ENCODE measurements at places on chromosomes 5 and 9.

DNA sequence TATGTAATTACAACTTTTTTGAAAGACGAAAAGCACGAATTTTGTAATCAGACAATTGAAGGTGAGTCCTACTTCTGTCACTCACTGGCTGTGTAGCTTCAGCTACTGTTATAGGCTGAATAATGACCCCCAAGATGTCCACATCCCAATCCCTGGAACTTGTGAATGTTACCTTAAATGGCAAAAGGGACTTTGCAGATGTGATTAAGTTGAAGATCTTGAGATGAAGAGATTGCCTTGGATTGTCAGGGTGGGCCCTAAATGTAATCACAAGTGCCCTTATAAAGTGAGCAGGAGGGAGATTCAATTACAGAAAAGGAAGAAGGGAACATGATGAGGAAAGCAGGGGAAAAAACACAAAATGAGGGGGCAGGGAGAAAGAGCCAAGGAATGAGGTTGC lies 326.2 kb upstream of the MSX2 start:
- DNase-seq: no peak

DNA sequence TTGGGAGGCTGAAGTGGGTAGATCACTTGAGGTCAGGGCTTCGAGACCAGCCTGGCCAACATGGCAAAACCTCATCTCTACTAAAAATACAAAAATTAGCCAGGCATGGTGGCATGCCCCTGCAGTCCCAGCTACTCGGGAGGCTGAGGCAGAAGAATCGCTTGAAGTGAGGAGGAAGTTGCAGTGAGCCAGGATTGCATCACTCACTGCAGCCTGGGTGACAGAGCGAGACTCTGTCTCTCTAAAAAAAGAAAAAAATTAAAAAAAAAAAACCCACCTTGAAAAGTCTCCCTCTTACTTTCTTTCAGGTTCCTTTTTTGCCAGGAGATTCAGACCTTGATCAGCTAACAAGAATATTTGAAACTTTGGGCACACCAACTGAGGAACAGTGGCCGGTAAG lies 34.2 kb downstream of the CDK7 start:
- DNase-seq: no peak

DNA sequence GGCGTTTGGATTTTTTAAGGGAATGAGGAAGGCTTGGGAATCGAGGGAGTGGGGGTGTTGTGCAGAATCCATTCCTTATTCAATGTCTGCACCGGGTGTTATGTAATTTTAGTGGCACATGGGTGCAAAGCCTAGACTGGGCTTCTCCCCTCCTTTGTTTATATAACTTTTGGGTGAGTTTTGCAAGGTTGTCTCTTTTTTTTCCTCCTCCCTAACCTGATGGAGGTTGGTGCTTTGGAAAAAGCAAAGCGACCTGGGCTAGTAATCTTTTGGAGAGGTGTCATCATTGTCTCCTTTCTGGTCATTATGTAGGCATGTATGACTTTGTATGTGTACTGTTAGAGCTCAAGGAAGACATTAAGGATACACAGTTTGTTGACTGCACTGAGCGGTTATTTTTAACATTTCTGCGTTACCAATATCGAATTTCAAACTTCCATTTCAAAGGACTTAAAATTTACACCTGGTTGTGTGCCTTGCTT lies 3.1 kb downstream of the SMARCA2 start:
- DNase-seq: no peak

- DNase-seq: no peak
These were observed 78.8 kb downstream of the SEMA6A start for GRCh38 chr5:116495786-116496357.

GRCh38 chr5:139772927-139773690 lies 22.5 kb upstream of the PSD2 start:
- DNase-seq: no peak

DNA sequence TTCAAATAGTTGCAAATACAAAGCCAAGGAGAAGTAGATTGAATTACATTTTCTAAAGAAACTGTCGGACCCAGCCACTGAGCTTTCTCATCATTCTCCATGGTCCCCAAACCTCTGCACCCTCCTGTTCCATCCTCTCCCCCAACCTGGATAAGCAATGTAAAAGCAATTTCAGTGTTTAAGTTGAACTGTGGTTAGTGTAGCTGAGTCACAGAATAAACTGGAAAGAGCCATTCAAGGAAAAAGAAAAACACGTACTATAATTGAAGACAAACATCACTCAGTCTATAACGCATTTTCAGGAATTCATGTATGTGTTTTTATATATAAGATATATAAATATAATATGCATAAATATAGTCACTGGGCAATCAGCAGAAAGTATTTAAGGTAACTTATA lies 54.1 kb upstream of the TMEM161B start:
- DNase-seq: no peak

- DNase-seq: no peak
These were observed 975 bp downstream of the RASGEF1C start for GRCh38 chr5:180208038-180208434.

GRCh38 chr5:78888580-78889368 lies 96.3 kb downstream of the ARSB start:
- no peak for DNase-seq

GRCh38 chr5:32471784-32472183 lies 27.2 kb upstream of the ZFR start:
- no peak for DNase-seq

DNA sequence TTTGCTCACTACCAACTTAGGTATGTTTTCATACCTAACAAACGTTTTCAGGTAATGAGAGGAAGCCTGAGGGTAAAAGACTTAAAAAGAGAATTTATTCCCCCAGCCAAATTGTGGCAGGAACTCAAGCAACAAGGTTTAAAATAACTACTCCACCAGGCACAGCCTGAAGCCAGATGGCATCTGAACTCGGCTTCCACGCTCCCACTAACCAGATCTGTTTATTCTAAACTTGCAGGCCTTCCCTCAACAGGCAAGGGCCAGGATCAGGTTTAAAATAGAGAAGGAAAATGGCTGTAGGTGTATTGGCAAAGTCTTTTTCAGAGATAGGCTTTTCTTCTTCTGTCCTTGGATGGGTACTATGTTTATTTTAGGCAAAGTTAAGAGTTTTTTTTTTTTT lies 89.4 kb downstream of the OTULIN start:
- no peak for DNase-seq

DNA sequence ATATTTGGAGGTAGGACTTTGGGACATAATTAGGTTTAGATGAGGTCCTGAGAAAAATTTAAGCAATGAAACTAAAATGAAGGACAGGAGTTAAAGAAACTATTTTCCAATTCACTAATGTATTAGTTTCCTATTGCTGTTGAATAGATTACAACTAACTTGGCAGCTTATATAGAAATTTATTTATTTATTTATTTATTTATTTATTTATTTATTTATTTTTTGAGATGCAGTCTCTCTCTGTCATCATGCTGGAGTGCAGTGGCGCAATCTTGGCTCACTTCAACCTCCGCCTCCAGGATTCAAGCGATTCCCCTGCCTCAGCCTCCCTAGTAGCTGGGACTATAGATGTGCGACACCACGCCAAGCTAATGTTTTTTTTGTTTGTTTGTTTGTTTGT lies 182.4 kb upstream of the ADCY2 start:
- DNase-seq: no peak

GRCh38 chr5:157390551-157391297 lies 69.3 kb upstream of the NIPAL4 start:
- no peak for DNase-seq

DNA sequence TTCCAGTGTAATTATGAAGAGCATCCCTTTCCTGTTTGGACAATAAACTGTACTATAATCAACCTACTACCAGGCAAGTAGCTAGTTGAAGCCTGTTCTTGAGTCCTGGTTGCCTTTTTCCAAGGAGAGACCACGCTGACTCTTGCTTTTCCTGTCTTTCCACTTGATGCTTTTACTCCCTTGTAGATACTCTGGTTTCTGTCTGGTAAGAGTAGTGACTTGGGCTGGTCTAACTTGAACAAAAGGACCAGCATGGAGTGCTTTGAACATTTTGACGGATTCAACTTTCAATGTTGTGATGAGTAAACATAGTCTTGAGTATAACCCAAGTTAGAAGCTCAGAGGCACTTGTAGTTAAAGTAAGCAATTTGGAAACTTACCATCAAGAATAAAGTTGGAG lies 464.3 kb downstream of the GADD45G start:
- DNase-seq: no peak

DNA sequence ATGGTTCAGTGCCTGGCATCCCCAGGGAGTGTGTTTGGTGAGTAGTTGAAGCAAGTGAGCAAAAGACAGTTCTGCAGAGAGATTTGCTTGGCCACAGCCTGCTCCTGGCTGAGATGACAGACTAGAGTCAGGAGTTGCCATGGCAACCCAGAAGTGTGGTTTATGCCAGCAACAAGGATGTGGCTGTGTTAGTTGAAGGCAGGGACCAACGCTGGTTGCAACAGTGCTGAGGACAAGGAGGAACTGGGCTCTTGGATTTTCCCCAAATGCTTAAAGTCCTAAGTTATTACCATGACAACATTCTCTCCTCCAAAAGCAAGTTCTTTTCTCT lies 2.7 kb downstream of the NXNL2 start:
- DNase-seq: peak; percentile 83

DNA sequence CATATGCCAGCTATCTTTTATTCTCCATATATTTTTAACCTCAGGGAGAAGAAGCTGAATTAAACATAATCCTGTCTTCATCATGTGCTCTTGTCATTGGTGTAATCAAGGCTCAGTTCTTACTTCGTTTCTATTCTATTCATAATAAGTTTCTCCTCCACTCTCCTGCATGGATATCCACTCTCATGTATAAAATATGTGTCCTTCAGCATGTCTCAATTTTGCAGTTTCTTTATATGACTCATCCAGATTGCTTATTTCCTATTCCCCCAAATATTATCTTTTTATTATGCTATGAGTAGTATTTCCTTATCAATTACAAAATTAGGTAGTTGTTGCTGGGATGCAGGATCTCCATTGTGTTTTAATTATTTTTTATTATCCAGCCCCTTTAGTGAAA lies 643.7 kb upstream of the ACO1 start:
- DNase-seq: no peak

DNA sequence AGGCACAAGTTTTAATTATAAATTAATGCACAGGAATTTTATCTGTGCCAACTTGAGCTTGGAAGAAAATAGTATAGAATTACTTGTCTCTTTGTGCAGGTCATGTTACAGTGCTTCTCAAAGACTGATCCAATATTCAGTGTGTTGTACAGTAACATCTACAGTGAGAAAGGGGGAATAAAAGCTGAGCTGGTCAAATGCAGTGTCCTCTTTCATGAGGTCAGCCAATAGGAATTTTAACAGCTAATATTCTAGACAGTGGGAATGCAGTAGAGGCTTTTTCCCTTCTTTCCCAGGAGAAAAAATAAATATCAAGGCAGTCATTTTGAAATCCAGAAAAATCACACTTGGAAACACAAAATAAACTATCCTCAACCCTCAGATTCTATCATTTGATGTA lies 95.7 kb upstream of the ITGA1 start:
- DNase-seq: no peak

GRCh38 chr9:112712678-112713077 lies 5.2 kb downstream of the INIP start:
- DNase-seq: no peak

DNA sequence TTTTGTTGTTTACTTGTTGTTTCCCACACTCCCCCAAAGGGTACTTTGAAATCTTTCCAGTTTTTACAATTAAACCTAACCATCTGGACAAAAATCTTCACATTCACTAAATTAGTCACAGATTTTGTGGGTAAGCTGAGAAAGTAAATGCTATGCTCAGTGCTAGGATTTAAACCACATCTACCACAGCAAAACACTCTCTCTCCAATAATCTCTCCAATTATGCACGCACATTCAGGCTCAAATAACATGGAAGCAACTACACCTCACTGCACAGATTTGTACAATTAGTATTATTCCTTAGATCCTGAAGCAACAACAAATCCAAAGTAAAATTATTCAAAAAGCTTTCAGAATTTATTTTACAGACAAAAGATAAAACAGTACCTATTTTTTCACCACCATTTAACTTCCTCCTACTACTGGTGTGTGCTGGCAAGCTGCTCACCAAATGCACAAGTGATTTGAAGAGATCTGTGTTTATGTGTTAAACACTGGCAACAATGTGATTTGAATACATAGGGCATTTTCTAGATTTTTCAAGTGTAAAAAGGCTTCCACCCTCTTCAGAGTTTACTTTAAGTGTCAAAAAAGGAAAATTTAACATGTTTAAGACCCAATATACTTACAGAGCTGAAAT lies 16.6 kb downstream of the ZNF608 start:
- peak; percentile 57 for DNase-seq

DNA sequence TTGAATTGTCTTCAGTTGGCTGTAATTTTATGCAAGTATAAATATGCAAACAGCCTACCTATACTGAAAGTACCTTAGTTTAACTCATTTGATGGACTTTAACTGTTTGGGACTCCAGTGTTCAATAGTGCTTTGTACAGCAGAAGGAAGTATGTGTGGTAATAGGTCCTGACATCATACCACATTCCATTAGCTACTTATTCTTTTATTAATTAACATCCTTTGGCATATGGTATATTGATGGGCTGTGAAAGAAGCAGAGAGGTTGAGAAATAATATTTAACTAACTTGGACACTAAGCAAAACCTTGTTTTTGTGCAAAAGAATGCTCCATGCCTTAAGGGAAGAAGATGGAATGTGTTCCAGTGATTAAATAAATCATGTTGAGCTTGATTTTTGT lies 97.6 kb upstream of the SEMA6A start:
- no peak for DNase-seq

- no peak for DNase-seq
These were observed 30.6 kb downstream of the KDM4C start for GRCh38 chr9:6788162-6789016.

DNA sequence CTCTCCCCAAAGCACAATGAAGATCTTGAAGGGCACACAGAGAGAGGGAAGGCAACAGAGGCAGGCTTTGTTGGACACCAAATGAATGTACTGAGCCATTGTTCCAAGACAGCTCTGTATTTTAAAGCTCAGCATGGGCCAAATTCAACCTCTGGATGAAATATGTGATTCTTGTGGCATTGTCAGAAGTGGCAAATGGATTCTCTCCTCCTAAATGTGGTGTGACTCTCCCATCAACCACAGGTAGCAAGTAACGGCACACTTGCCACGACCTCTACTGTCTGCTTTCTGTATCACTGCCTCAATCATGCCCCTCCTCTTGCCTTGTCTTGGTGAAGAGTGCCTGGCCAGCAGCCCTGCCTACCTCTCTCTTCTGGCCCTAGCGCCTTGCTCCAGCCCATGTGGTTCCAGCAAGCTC lies 6.1 kb upstream of the MOB3B start:
- no peak for DNase-seq

DNA sequence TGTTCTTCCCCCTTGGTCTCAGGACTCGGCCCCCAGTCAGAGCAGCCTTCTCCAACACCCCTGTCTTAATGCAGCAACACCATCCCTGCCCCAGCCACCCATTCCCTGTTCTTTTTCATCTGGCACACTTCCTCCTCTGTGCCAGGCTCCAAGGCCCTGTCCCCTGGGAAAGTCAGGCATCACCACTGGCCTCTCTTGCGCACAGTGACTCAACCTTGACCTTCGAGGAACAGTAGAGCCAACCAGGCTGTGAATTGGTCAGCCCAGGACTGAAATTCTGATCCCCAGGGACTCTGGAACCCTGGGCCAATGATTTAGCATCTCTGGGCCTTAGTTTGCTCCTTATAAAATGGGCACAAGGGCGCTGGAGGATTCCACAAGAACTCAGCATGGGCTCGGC lies 10.5 kb upstream of the RALGDS start:
- DNase-seq: no peak

- DNase-seq: no peak
These were observed 127.6 kb upstream of the CYLC2 start for GRCh38 chr9:102867488-102867887.

- DNase-seq: no peak
These were observed 428.3 kb upstream of the CDH6 start for GRCh38 chr5:30765227-30765626.

All from spinal cord (tissue), 10 donors.